Neural crest cell (in vitro differentiated cells): ENCODE measurements at places on chromosomes 3 and 15. TPM values are rescaled to one million over a fixed set of nuclear protein-coding genes. Genes with fewer than 3 reads are reported as not detected.

- no peak for DNase-seq
Observed at GRCh38 chr3:69504232-69504631, 118.3 kb upstream of the FRMD4B start.

DNA sequence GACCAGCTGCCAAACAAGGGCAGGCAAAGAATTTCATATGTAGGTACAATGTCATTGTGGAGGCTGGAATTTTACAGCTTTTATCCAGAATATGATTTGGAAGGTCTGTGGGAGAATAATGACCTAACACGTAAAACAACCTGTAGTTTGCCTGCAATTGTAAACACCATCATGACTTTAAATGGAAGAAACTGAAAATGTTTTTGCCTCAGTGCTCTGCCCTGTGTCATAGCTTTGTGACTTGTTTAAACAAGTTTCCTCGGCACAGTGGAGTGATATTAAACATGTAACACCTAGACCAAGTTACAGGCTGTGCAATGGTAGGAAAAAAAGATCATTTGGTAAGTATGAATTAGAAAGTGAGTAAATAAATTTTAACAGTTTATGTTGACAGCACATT, 171.6 kb upstream of the MBNL1 start:
- no peak for DNase-seq

- DNase-seq = no peak
Observed at GRCh38 chr15:96690733-96691132, 360.2 kb downstream of the NR2F2 start.

DNA sequence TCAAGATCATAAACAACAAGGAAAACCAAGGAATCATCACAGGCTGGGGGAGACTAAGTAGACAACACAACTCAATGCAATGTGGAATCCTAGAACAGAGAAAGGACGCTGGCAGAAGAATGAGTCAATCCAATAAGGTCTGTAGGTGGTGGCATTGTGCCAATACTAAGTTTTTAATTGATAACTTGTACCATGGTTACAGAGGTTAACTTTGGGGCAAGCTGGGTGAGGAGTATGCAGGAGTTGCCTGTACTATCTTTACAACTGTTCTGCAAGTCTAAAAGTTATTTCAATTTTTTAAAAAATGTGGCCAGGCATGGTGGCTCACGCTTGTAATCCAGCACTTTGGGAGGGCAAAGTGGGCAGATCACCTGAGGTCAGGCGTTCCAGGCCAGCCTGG, 46.2 kb downstream of the RORA start:
- no peak for DNase-seq

- no peak for DNase-seq
Observed at GRCh38 chr15:87715252-87715651, 541.3 kb downstream of the NTRK3 start.

The UQCC5 gene
- total RNA-seq = 26.2 and 29.8 TPM in 2 replicates

GRCh38 chr15:42392309-42393024, 33.2 kb downstream of the CAPN3 start:
- peak; percentile 35 for DNase-seq

DNA sequence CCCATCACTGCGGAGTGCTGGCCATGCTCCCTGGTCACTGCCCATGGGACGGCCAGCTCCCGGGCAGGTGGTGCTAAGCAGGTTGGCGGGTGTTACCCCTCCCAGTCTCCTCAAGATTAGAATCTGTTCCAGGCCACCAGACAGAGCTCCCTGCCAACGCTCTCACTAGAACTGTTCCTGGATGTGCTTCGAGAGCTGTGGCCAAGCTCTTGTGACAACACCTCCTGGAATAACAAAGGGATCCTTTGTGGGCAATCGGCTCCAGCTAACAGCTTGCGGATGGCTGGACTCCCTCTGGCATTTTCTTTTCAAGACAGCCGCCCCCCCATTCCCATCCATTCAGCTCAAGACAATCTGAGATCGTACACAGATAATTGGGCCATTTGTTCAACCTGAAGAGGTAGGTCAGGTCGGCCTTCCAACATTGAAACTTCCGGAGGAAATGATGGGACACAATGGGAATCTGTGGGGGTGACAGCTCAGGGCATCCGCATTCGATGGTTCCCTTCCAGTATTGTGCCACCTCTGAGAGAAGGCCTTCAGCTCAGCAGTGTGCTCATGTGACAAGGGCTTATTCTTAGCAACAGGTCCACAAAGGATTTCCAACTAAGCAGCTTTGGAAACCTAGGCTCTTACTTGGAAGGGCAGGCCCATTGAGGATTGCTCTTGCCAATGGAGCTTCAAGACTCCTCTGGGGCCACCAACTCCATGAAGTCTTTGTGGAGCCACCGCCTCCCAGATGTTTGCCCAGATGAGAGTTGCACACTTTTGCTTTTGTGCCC, 11.6 kb upstream of the EPHB3 start:
- DNase-seq = no peak

- no peak for DNase-seq
Observed at GRCh38 chr15:73325191-73325861, 43.4 kb downstream of the HCN4 start.

The TM4SF4 gene
- total RNA-seq = not detected in 2 replicates

DNA sequence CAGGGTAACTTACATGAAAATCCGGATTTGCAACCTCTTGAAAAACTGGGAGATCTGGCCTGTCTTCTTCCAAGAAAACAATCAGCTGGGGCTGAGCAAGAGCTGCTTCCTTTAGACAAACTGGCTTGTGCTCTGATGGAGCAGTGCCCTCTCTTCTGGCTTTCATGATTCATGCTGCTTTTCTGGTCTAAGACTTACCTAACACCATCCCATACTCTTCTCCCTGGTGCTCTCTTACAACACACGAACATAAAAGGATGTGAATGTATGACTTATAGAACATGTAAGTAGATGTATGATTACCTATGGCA, 9.9 kb downstream of the TJP1 start:
- no peak for DNase-seq

DNA sequence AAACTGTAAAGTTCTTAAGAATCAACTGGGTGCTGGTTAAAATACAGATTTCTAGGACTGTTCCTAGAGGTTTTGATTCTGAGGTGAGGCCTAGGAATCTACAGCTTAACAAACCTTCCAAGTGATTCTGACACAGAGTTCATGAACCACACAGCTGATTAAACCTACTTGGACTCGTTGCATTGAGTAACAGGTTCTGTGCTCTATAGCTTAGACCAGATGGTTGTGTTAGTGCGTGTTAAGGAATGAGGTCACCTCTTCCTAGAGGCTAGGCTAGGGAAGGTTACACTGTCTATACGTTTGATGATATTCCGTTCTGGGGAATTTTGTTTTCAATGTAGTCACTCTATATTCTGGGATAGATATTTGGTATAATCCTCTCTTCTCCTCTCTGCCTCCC, 21.9 kb downstream of the EID1 start:
- no peak for DNase-seq

The CGNL1 gene
- total RNA-seq = 1.2 and 1.3 TPM in 2 replicates

DNA sequence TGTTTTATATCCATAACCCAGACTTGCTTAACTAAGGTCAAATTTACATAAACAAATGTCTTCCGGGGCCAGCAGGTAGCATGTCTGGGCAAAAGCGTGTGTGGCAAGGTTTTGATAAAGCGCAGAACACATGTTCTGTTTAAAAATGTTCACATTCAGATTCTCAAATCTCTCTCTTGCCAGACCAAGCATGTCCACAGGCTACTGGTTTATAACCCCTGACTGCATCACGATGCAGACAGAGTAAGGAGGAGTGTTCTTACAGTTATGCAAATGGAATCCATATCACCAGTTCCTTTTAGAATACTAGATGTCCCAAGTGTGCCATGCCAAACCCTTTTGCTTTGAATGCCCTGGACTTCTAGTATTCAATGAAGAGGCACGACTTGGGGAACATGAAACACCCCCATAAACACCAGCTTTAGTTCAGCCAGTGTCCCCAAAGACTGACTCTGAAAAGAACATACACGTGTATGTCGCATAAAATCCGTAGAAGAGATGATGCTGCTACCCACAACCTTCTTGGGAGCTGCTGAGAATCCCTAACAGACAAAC, 412.0 kb downstream of the CNTN4 start:
- no peak for DNase-seq

DNA sequence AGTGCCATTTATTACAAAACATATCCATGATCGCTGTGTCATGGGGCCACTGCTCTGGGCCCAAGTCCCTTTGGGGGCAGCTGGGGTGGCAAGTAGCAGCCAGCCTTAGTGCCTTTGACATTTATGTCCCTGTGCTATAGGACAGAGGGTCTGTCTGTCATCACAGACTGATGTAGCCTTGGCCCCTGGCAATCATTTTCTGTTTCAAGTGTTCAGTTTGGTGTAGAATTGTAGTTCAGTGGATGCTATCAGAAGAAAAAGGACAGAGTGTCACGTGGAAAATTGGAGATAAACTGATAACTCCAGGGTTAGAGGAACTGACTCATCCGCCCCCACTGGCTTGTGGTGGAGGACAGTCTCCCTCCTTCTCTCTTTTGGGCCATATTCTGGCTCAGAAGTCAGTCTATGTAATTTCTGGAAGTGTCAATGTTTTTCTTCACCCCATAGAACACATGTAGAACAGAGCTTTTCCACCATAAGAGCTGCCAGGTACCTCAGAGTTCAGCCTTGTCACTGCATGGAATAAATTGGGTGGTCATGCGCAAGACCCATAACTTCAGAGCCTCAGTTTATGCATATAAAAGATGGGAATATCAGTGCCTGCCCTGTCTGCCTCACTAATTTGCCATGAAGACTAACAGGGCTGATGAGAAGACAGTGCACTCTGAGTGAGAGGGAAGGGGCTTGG, 4.5 kb upstream of the MRPS22 start:
- no peak for DNase-seq

DNA sequence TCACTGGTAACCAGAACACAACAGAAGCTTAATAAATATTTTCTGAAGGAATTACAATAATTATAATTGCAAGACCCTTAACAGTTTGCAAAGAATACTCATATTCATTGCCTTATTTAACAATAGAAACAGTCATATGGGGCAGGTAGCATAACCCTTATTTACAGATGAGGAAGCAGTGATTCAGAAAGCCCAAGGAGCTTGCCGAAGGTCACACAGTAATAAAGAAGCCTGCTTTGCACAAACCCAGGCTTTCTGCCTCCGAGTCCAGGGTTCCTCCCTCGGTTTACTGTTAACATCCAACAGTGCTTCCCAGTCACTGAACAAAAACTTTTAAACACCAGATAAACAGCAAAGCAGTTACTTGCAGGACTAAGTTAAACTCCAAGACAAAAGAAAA, 35.3 kb downstream of the SRGAP3 start:
- DNase-seq = no peak

The PLSCR5 gene
- total RNA-seq = not detected in 2 replicates

- DNase-seq = no peak
Observed at GRCh38 chr15:71312194-71312708, 197.0 kb downstream of the THSD4 start.

DNA sequence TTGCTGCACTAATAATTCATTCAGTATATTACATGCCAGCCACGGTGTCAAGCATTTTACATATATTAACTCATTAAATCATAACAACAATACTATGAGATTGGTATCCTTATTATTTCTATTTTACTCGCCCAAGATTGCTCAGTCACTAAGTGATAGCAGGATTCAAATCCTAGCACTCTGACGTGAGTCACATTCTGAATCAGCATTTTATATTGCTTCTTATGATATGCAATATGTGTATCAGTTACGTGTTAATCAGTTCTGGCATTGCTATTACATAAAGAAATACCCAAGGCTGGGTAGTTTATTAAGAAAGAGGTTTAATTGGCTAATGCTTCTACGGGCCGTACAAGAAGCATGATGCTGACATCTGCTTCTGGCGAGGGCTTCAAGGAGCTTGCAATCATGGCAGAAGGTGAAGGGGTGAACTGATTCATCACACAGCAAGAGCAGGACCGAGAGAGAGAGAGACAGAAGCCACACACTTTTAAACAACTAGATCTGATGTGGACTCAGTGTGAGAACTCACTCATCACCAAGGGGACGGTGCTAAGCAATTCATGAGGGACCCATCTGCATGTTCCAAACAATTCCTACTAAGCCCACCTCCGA, 166.5 kb upstream of the TMCO5A start:
- DNase-seq = no peak

GRCh38 chr3:30641416-30642251, 35.2 kb downstream of the TGFBR2 start:
- DNase-seq = no peak

The THSD4 gene
- total RNA-seq = 1.3 and 1.4 TPM in 2 replicates
